Glomerular endothelial cell (primary cell): ENCODE measurements at places on chromosomes 12 and 14.

DNA sequence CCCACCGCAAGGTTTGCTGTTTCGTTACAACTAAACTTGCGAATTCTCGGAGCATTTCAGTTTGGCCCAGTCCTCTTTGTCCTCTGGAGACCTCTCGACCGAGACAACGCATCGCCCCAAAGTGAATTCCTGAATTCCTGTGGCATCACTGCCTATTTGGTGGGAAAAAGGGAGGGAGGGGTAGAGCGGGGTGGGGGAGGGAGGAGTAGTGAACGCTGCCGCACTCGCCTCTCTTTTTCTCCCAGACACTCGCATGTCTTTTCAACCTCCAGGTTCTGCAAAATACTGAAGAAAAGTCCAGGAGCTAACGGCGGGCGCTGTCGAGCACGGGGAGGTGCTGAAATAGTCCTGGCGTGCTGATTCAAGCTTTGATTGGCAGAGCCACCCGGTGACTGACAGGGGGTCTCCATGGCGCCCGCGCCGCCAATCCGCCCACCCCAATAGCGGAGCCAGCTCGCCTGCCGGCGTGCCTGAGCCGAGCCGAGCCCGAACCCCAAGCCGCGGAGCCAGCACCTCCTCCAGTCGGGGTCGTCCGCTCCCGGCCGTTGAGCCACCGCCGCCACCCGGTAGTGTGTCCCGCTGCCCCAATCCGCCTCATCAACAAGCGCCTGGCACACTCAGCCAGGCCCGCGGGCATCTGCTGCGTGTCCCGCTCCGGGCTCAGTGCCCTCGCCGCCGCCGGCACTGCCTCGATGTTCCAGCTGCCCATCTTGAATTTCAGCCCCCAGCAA, at the start of gene SIX6:
TSS of gene SIX6 (plus strand) at position 440 of the 731 bp plus-strand sequence. CDS start at position 693, 253 bp downstream.
- no peak for DNase-seq

GRCh38 chr12:88062474-88062873, 33.3 kb upstream of the C12orf50 start:
- DNase-seq = no peak

GRCh38 chr12:1559676-1560091, 34.7 kb downstream of the FBXL14 start:
- no peak for DNase-seq

GRCh38 chr12:88036353-88036965, 7.3 kb upstream of the C12orf50 start:
- DNase-seq = no peak

DNA sequence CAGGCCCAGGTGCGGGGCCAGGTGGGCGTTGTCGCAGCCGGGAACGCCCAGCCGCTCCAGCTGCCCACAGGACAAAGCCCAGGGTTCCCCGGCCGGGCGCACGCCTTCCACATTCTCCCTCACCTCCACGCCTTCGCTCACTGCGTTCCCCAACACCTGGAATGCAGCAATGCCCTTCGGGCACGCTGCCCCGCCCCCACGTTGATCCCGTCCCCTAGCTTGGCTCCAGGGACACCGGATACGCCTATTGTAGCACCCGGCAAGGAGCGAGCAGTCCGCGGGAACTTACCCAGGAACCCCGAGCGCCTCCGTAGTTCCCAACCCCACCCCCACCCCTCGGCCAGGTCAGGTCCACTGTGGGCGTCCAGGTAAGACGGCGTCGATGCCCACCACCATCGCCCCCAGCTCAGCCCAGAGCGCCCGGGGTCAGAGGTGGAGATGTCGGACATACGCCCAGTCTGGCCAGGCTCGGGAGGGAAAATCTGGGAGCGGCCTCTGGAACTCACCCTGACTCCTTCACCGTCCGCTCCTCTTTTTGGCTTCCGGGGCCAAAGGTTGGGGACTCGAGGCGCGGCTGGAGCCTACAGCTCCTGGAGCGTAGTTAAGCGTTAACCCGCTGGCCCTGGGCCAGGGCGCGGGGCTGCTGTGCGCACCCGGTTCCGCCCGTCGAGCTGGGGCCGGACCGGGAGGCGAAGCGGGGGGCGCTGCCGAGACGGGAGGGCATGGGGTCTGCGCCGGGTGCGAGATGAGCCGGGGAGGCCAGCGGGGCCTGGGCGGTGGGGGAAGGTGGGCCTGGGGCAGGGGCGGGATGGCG, 594 bp upstream of the CEP170B start:
- DNase-seq = no peak

GRCh38 chr12:7716381-7716780, 5.1 kb downstream of the DPPA3 start:
- DNase-seq = no peak

GRCh38 chr14:105047283-105048016, 17.8 kb downstream of the GPR132 start:
- no peak for DNase-seq

- DNase-seq = no peak
These were observed 96.1 kb upstream of the SLC16A7 start for GRCh38 chr12:59499774-59500173.

- peak; percentile 18 for DNase-seq
These were observed 259.1 kb downstream of the PCNX1 start for GRCh38 chr14:71166180-71166837.
